ENCODE measurements at places on chromosomes 16 and 17.

DNA sequence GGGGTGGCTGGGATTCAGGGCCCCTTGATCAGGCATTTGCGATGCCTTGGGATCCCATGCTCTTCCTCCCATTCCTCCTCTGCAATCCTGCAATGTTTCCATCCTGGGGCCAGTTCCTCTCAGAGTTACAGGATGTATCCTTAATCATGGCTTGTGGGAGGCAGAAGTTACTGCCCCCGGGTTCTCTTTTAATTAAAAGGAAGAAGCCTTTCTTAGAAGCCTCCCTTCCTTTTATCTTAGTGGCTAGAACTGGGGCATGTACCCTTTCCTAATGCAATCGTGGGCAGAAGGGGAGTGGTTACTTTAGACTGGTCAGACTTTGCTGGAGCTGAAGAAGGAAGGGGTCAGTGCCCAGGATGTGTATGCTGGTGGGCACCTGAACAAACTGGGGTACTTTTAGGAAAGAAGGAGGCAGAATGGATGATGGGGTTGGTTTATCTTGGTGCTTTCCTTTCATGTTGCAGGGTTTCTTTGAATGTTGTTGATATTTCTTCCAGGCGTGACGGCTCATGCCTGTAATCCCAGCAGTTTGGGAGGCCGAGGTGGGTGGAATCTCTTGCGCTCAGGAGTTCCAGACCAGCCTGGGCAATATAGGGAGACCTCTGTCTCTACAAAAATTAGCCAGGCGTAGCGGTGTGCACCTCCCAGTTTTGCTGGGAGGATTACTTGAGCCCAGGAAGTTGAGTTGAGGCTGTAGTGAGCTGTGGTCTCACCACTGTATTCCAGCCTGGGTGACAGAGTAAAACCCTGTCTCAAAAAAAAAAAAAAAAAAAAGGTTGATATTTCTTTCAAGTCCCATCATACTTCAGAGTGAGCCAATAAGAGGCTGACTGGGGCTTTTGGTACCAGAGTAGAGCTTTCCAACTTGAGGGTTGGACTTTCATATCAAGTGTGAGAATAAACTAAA, 13.2 kb upstream of the SPN start:
- no peak for DNase-seq

DNA sequence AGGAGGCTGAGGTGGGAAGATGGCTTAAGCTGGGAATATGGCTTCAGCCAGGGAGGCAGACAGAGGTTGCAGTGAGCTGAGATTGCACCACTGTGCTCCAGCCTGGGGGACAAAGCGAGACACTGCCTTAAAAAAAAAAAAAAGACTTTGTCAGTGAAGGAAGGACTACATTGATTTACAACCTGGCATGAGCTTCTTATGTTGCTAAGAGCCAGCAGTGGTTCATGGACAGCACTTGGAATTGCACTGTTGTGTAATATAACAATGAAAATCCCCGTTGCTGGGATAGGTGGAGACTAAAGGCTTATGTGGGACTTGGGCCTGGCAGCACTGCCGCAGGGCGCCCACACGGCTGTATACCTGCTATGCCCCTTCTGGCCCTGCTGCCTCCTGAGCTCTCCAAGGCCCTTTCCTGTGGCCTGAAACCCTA, 14.1 kb upstream of the SLC16A5 start:
- no peak for DNase-seq

GRCh38 chr17:47218896-47219430, 9.8 kb downstream of the MYL4 start:
- no peak for DNase-seq

- no peak for DNase-seq
Measured at GRCh38 chr16:57690782-57691471, 3.7 kb upstream of the DRC7 start.

DNA sequence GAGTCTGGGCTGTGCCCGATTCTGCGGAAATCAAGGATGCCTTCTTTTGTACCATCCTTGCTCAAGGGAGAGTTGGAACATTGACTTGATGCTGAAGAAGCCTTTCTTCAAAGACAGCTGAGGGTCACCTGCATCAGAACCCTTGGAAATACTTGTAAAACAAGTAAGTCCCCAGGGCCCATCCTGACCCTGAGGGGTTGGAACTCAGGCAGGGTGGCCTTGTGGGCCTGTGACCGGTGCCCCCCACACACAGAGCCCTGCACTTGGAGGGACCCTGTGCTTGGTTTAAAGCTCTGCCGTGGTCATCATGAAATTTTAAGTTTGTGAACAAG, 56.9 kb downstream of the WIPI1 start:
- no peak for DNase-seq

- no peak for DNase-seq
Measured at GRCh38 chr16:31094088-31094423, 541 bp downstream of the VKORC1 start.

- no peak for DNase-seq
Measured at GRCh38 chr16:74825941-74826340, 51.3 kb upstream of the FA2H start.

GRCh38 chr17:70905796-70906195, 736.5 kb downstream of the KCNJ2 start:
- DNase-seq = peak; percentile 1

GRCh38 chr17:31093866-31094599, 744 bp upstream of the NF1 start:
- DNase-seq = no peak

- peak; percentile 31 for DNase-seq
Measured at GRCh38 chr16:27174798-27175197, 28.5 kb upstream of the KDM8 start.

GRCh38 chr17:78266771-78267170, 35.3 kb downstream of the TMEM235 start:
- DNase-seq = no peak

DNA sequence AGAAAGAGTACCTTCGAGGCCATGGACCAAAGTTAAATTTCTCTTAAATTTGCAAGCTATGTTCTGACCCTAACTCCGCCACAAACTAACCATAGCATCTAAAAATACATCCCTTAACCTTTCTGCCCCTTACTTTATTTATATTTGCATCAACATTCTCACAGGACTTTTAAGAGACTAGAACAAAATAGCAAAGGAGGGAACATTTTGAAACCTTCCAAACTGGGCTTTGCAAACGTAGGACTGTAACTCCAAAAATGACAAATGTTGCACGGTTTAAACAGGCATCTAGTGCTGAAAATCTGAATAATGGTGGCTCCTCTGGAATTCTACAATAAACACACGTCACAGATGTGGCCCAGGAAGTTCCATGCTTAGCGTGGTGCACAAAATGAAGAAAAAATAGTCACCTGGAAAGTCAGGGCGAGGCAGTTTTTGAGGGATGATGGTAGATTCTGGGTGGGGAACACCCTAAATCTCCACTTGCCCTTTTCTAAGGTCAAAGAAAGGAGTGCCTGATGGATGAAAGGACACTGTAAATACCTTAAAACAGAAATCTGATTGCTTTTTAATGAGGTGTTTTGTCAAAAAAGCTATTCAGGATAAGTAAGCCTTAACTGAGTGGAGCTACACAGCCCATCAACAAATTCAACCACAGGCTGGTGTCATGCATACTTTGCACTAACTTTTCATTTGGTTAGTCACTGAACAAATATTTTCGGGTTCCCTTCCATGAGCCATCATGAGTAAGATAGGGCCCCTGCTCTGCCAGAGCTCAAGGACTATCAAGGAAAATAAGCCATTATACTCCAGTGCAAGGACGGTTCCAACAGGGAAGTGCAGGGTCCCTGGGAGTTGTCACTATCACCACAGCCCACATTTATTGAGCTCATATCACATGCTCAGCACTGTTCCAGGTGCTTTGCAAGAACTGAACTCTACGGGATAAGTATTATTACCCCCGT, 21.2 kb downstream of the ARHGAP17 start:
- peak; percentile 84 for DNase-seq

DNA sequence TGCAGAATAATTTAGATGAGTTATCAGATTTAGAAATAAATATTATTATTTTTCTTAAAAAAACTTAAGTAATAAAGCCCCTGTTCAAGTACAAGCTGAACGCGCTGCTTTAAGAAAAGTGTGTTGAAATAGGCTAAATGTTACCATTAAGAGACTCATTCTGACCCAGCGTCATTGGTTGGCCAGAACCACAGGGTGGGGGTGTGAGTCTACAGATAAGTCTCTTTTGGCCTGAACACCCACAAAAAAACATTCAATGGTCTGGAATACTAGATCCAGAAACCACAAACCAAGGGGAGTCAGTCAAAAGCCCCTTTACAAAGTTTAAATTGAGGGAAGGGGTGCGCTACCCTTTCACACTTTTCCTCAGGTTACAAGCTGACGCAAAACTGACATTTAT, 776.1 kb downstream of the KCNJ2 start:
- DNase-seq = no peak

DNA sequence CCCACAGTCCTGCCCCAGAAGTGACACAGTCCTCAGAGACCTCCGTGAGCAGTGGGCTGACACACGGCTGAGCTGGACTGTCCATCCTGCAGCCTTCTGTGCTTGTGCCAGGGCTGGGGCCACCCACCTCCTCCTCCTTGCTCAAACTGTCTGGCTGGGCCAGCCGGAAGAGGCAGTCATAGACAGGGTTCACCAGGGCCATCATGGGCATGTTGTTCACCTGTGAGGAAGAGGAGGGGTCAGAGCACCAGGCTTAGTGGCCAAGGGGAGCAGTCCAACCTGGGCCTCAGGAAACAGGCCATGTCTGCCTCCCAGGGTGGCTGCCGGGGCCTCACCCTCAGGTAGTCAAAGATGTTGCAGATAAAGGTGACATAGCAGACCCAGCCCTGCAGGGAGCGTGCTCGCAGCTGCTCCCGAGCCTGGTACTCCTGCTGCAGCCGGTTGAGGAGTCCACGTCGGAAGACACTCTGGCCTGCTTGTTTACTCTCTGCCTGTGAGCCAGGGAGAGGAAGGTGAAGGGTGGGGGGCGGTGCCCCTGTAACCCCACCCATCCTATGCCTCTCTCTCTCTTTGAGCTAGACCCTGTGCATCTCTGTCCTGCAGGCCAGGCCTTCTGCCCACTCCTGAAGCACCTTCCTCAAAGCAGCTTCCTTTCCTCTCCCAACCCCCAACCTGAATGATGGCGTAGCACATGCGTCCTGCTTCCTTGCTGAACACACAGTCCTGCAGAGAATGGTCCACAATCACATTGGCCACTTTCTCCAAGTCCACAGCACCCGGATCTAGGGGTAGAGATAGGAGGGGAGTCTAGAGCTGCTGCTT, 3.4 kb downstream of the MIF4GD start:
- no peak for DNase-seq

- DNase-seq = no peak
Measured at GRCh38 chr16:72751076-72751475, 296.9 kb downstream of the ZFHX3 start.

DNA sequence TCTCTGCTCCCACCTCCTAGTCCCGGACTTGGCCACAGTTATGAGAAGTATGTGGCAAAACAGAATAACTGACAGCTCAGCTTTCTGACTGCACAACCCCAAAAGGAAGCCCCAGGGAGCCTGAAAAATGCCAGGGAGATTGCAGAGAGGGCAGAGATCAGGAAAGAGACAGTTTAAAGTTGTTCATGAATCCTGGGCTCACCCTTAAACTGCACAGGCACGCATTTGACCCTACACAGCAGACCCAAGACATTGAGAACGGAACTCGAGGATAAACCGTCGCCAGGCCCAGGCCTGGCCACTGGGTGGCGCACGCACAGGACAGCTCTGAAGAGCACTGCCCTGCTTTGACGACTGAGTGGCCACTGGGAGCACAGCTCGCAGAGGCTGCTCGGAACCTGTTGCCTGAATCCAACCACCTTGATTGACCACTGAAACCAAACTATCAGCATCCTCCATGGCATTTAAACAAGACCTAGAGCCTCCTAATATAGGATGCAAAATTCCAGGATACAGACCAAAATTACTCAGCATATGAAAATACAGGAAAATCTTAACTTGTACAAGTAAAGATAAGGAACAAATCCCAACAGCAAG, 114.0 kb downstream of the C16orf95 start:
- peak; percentile 87 for DNase-seq

DNA sequence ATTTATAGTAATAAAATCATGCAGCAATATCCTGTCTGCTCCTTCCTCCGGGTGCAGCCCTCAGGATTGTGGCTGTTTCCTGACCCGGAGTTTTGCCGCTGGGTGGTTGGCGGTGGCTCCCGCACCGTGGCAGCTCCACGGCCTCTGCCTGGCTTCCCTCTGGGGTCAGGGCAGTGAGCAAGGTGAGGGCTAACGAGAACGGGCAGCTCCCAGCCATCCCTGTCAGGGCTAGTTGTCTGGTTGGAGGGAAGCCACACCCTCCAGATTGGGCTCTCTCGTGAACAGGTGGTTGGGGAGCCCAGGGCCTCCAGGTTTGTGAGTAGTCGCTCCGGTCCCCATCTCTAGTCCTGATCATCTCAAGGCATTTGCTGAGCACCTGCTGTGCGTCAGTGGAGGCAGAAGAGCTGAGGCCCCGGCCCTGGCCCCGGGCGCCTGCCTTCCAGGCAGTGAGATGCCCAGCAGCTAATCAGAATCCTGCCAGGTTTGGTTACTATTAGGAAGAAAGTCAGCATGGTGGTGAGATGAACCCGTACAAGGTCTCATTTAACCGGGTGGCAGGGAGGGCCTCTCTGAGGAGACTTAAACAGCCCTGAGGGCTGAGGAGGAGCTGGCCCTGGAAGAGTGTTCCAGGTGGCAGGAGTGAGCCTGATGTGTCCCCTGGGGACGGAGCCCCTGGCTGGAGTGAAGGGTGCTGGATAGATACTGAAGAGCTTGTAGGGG, 2.3 kb upstream of the NUDT16L1 start:
- DNase-seq = no peak

GRCh38 chr17:3964203-3965117, at the start of gene ATP2A3:
TSS of gene ATP2A3 (minus strand) at chr17:3964437. CDS start at chr17:3964291, 146 bp downstream.
- no peak for DNase-seq

DNA sequence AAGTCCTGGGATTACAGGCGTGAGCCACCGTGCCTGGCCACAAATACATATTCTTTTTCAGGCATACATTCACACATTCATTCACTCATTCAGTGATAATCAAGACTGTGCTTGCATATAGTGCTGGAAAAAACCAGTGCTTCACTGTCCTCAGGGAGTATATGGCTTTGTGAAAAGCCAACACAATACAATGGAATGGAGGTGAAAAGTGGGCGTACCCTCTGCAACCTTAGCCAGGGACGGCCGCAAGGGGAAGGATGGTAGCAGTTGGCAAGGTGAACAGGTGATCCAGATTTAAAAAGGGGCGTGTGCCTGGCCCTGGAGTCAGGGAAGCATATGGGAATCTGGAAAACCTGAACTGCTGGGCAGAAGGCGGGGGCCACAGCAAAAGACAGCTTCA, 18.1 kb upstream of the GAN start:
- no peak for DNase-seq

DNA sequence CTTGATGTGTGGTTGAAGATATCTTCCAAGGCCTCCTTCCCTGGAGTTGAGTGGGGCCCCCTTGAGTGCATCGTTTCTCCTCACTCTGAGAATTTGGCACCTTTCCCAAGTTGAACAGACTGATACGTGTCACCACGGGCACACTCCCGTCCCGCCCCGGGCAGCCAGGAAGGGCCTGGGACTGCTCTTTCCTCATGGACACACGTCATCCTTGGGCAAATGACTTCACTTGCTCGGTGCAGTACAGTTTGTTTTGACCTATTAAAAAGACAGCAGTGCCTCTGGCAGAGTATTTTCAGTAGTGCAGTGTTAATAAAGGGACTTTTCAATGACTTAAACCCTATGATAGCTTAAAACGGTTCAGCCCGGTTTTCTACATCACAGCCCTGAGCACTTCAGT, 59.9 kb downstream of the SEC14L1 start:
- no peak for DNase-seq

Measured in hepatic stellate cell (primary cell).